ENCODE measurements at places on chromosomes 3 and 15.

- DNase-seq: no peak
Measured at GRCh38 chr3:137099364-137100219, 141.8 kb downstream of the IL20RB start.

GRCh38 chr3:22361521-22361920, 610.5 kb upstream of the ZNF385D start:
- no peak for DNase-seq

- DNase-seq: no peak
Measured at GRCh38 chr3:12227833-12228232, 61.0 kb upstream of the PPARG start.

GRCh38 chr3:81443958-81444357, 317.5 kb downstream of the GBE1 start:
- no peak for DNase-seq

GRCh38 chr3:160232014-160232413, 6.8 kb downstream of the C3orf80 start:
- DNase-seq: no peak

DNA sequence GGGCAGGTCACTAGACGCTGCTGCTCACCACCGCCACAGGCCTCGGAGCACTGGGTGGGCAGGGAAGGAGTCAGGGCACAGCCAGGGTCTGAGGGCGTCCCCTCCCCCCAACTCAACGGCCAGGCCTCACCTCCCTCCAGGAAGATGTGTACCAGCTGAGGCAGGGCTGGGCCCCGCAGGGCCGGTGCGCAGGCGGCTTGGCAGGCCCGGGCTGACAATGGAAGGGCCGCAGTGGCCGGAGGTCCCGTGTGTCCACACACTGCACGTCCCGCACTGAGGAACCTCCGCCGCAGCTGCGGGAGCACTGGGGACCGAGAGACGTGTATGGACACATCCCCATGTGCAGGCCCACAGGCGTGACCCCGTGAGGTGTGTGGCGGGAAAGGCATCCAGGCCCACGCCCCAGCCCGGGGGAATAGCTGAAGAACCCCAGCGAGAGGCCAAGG, 47.4 kb downstream of the ADAMTS7 start:
- no peak for DNase-seq

DNA sequence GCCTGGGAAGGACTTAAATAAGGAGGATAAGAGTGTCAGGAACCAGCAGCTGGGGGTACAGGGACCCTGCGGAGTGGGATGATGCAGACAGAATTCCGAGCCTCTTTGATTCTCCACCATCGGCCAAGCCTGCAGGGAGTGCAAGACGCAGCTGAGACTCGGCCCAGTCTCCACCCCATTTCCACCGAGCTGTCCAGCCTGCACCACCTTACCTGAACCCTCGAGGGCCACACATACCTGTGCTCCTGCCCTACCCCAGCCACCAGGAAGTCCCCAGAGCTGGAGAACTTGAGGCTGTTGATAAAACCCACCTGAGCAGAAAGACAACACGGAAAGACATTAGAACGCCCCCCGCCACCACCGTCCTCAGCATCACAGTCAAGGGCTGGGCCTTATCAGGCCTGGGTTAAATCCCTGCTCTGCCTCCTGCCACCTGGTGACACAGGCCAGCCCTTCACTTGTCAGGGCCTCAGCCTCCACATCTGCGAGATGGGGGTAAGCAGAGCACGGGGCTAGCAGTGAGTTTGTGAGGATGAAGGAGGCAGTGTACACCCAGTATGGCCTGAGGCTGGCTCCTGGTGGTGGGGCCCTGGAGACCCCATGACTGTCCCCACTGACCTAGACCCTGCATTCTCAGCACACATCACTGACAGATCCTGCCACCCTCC, 8.1 kb downstream of the RRP9 start:
- DNase-seq: no peak

DNA sequence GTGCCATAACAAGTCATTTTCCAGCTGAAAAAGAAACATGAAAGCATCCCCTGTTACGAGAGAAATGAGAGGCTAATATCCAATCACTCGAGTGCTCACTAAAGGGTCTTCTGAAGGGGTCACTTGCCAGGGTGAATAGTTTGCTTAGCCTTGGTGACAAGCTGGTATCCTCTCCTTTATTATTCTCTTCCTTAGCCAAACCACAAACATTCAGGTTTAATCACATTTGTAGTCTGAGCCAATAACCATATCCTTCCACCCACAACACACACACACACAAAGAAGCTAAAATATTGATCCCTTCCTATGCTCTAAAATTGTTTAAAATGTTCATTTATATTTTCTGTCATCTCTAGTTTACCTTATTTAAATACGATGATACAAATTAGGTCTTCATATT, 240.5 kb upstream of the TMCO5A start:
- no peak for DNase-seq

DNA sequence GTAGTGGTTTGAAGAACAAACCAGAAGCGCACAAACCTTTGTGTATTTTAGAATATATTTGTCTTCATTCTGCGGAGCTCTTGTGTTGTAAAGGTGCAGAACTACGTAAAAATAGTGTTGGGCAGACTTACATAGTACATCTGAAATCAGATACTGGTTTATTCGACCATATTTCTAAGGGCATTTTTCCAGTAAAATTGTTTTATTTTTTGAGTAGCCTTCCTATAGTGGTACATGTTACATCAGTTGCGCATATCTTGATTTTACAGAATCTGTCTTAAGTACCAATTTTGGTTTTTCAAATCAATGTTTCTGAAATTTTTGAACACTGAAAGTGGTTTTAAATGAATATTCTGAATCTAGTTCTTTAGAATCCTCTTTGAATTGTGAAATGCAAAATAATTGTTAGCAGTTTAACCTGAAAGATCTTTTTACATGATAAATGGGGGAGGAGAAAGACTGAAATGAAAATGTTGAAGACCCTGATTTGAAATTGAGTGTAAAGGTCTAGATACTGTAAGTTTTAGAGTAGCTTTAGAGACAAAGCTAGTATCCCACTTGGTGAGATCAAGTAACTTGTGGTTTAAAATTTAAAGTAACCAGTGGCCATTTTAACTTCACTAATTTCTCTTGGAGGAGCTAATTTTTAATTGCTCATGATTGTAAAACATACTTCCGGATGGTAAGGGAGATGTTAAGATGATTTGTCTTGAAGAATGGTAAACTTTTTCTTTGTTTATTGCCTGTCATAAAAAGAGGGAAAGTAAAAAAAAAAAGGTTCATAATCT, 15.5 kb upstream of the CHD2 start:
- no peak for DNase-seq

GRCh38 chr3:172283841-172284357, 164.4 kb downstream of the GHSR start:
- DNase-seq: no peak

DNA sequence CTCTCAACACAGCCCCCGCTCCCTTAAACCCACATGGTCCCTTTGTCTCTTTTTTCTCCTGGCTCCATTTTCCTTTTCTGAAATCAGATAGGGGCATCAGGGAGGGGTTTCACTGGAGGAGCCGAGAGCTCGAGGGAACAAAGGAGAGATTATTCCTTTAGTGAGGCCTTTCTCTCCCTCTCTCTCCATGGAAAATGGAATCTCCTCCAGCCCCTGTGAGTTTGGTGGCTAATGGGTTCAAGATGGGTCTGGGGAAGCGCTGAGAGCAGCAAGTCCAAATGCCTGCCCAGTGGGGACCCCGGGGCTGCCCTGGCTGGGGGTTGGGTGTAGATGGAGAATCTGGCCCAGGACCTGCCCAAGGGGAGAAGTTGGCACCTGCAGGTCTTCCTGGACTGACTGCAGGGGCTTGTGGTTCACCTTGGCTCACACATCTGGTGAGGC, 56.8 kb downstream of the ITGA11 start:
- DNase-seq: no peak

- no peak for DNase-seq
Measured at GRCh38 chr3:189225431-189225830, 53.7 kb downstream of the TPRG1 start.

DNA sequence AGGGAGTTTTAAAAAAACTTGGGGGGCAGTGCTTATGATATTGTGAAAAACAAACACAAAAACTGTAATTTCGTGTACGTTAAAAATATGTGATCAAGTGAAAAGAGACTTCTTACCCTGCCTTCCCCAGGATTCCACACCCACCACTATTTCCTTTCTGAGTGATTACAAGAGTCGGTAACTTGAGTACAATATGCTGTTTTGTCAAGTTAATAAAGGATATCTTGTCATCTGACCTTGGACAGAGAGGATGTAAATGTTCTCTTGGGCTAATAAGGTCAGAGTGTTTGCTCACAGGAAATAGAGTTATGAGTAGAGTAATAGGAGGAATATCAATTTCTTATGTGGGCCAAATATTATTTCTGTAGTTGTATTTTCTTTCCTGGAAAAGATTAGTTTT, 68.1 kb downstream of the NOX5 start:
- DNase-seq: no peak

GRCh38 chr15:69823223-69823907, 274.4 kb downstream of the TLE3 start:
- no peak for DNase-seq

DNA sequence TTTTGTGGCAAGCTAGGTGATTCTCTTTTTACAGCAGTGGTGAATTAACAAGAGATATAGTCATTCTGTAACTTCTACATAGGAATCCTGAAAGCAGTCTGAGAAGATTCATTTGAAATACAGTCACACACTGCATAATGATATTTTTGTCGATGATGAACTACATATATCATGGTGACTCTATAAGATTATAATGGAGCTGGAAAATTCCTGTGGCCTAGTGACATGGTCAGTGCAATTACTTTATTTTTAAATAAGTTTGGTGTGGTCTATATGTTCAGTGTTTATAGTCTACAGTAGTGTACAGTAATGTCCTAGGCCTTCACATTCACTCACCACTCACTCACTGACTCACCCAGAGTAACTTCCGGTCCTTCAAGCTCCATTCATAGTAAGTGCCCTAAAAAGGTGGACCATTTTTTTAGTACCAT, 511.4 kb upstream of the MCTP2 start:
- no peak for DNase-seq

DNA sequence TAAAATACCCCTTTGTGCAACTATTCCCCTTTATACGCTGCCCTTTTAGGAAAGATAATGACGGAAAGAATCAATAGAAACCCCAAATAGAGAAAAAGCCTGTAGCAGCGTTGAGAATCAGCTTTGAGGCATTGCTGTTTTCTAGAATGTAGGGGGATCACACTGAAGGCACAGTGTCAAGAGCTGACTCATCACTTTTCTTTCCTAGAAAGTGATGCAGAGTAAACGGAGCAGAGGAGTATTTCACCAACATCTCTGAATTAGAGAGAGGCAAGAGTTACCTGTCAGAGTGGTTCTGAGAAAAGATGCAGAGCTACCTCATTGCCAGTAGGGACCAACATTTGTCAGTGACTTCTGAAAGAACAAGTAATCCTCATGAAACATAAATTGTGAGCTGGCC, 269.8 kb upstream of the TMC3 start:
- DNase-seq: no peak

DNA sequence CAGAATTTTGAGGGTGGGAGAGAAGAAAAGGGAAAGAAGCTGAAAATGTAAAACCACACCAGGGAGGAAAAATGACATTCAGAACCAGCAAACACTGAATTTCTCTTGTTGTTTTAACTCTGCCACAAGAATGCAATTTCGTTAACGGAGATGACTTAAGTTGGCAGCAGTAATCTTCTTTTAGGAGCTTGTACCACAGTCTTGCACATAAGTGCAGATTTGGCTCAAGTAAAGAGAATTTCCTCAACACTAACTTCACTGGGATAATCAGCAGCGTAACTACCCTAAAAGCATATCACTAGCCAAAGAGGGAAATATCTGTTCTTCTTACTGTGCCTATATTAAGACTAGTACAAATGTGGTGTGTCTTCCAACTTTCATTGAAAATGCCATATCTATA, 15.5 kb downstream of the GREM1 start:
- DNase-seq: no peak

- DNase-seq: no peak
Measured at GRCh38 chr3:197674741-197675562, 61.8 kb downstream of the RUBCN start.

GRCh38 chr15:85578941-85579701, 198.7 kb downstream of the AKAP13 start:
- no peak for DNase-seq

GRCh38 chr3:127043731-127044510, 61.0 kb downstream of the PLXNA1 start:
- no peak for DNase-seq

DNA sequence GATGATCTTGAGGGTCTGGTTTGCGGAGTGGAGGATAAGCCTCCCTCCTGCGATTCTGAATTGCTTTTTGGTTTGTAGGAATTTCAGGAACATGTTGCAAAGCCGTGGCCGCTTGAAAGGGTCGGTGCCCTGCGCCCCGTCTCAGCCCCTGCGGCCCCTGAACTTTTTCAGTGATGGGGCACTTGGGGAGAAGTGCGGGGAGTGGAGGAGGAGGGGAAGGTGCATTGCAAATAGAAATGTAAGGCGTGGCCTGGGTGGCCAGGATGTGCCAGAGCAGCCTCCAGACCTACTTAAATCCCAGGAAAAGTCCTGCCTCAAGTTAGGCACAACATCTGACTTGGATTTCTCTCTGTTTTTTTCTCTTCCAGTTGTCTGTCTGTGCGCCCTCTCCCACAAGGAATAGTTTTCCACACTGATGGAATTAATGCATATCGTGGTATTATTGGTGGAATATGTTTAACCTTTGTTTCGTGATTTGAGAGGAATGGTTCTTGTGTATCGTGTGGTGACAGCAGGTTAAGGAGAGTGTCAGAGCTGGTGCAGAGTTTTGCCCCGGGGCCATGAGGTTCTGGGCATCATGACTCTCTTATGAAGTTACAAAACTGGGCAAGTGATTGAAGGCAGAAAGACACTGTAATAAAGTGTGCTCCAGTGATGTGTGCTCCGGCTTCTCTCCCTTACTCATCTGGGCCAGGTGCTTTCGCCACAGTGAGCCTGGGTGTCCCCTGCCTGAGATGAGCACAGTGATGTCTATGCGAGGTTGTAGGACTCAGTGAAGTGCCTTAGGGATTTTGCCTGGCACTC, 153.8 kb downstream of the PGPEP1L start:
- DNase-seq: no peak

GRCh38 chr3:188432802-188433520, 279.0 kb downstream of the LPP start:
- no peak for DNase-seq

DNA sequence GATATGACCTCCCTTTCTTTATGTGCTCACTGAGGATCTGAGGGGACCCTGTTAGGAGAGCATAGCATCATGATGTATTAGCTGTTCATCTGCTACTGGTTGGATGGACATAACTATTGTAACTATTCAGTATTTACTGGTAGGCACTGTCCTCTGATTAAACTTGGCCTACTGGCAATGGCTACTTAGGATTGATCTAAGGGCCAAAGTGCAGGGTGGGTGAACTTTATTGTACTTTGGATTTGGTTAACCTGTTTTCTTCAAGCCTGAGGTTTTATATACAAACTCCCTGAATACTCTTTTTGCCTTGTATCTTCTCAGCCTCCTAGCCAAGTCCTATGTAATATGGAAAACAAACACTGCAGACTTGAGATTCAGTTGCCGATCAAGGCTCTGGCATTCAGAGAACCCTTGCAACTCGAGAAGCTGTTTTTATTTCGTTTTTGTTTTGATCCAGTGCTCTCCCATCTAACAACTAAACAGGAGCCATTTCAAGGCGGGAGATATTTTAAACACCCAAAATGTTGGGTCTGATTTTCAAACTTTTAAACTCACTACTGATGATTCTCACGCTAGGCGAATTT, 14.9 kb downstream of the GREM1 start:
- DNase-seq: no peak

Data from activated naive CD4-positive, alpha-beta T cell treated with anti-CD3 and anti-CD28 coated beads, Interleukin-2, amount 10 ng/mL, durations not matched to agents 7 days and 5 days (primary cell).